Adipocyte (in vitro differentiated cells): ENCODE measurements at places on chromosomes 4 and X.
A peak's percentile ranks its signal among the peaks of the same experiment; 100 is the strongest.

GRCh38 chr4:91997045-91997444 lies 306.7 kb upstream of the GRID2 start:
- no peak for DNase-seq

DNA sequence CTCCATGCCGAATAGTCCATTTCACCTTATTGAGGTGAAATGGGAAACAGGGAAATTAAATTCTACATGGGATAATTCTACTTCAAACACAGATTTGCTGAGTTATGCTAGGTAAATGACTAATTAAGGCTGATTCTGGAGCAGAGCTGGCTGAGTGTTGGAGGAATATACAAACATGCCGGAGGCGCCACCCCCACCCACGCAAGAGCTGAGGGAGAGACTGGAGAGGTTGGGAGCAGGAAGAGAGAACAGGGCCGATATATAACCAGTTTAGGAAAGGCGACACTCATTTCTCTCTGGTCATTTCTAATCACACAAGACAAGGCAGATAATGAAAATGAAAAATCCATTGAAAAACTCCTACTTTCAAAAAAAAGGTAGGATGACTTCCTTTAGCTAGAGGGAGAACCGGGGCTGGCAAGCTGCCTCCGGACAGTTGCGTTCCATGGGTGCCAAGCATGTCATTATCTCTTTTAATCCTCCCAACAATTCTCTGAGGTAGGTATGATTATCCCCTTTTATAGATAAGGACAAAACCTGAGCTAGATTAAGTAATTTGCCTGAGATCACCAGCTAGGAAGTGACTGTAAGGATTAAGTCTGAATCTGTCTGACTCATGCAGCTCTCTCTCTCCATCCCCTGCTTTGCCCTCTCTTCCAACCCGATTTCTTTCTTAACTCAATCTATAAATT lies 27.6 kb upstream of the CFAP299 start:
- DNase-seq, result peak; percentile 62

DNA sequence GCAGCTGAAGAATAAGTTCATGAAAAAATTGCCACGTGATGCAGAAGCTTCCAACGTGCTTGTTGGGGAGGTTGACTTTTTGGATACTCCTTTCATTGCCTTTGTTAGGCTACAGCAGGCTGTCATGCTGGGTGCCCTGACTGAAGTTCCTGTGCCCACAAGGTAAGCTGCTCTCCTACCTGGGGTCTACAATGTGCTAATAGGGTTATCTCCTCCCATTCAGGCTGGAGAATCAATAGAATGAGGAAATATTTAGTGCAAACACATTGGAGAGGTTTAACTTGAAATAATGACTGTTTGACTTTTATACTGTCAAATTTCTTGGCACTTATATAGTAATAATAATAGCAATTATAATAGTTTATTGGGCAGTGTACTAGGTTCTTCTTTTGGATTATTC lies 101.8 kb downstream of the SLC4A4 start:
- DNase-seq, result no peak

DNA sequence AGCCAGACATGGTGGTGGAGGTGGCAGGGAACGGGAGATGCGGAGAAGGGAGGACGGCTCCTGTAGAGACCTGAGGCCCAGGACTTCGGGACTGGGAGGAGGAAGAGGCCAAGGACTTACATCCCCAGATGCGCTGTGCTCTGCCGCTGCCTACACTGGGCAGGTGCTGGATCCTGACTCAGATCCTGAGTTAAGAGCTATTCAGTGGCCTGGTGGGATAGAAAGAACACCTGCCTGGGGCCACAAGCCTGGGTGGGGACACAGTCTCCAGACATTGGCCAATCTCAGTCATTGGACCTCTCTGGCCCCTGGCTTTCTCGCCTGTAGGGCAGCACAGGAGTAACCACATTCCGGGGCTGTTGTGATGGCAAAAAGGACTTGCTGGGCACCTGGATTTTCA lies 10.9 kb upstream of the MSX1 start:
- DNase-seq, result no peak

GRCh38 chr4:68272860-68273259 lies 27.4 kb upstream of the TMPRSS11B start:
- DNase-seq, result no peak

DNA sequence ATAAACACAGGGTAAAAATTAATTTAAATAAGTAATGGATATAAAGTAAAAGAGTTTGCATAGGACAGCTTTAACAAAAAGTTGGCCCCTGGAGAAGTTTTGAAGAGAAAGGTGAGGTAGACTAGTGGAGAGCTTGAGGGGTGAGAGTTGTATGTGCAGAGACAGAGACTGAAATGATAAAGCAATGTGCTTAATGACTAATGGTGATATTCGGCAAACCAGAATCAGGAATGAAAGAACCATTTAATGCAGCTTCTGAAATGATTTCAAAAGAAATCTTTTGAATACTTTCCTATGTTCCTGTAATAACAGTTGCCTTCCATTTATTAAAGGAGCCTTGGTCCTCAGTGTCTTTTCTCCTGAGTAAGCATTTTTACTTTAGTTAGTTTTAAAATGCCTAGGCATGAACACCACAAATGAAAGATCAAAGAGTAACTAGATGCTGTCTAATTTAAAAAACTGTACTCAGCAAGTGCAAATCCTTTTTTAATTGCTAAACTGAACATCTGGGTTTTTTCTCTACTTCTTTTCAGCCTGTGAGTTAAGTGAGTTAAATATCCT lies 28.5 kb downstream of the CAMK2D start:
- DNase-seq, result no peak

GRCh38 chr4:1982124-1983052 lies 26.4 kb downstream of the NELFA start:
- DNase-seq, result peak; percentile 5

GRCh38 chrX:21758488-21758887 lies 572 bp upstream of the SMPX start:
- DNase-seq, result no peak

DNA sequence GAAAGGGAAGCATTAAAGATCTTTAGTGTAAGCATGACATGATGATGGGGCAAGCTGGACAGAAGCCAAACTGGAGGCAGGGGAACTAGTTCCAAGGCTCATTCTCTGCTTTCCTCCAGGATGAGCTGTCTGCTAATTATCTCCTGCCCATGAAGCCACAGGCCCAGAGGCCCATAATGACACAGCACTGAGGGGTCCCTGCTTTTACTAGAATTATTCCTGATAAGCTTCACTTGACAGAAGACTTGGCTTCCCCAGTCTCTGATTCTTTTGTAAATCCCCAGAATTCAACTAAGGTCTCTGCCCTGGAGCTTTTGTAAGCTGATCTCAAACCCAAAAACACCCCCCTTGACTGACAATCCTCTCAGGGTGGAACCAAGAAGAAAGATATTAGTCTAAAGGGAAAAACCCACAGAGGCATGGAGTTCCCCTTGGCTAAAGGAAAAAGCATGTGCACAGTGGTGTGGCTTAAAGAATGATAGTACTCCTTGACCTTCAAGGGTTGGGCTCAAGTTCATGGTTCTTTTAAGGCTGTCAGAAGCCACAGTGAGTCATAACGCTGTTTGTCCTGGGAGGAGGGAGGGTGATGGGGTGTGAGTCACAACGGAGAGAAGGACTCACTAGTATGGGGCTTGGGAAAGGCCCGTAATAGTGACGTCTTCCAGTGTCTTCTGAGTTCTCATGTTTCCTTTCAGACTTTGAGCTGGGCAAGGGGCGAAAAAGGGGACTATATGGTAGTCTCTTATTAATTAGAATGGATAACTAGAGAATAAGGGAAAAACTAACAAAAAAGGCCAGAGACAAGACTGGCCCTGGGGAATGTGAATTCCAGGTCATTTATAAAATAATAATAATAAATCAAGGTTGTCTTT lies 146.0 kb upstream of the CPEB2 start:
- peak; percentile 96 for DNase-seq

- no peak for DNase-seq
Measured at GRCh38 chrX:110944311-110944750, 148.7 kb upstream of the CHRDL1 start.

DNA sequence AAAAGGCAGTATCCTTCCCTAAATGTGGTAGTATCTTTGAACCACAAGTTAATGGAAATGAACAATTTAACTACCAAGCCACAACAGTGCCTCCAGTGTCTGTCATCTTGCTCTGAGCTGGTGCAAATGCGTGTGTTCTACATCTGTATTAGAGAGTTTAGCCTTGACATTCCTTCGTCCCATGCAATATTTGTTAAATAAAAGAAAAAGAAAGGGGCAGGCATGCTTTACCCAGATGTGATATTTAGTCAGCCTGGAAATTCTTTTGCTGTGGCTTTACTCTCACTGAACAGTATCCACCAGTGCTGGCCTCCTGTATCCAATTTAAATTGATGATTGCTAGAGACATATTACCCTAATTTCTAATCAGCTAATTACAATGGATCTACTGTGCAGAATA lies 310.5 kb downstream of the CFAP299 start:
- DNase-seq, result peak; percentile 18

DNA sequence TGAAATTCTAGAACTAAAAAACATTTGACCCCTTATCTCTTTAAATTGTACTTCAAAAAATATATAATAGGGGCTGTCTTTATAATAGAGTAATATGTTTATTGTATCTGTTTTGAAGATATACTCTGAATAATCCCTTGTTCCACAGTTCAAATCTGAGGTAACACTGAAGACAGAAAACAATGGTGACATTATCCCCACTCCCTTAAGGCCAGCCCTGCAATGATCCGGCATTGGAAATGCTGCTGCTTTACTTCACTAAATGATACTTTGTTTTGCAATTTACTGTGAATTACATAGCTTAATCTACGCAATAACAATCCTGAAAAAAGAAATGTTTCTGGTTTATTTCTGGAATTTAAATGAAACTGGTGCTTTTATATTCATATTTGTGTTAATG lies 34.4 kb upstream of the ZFP42 start:
- DNase-seq, result no peak

DNA sequence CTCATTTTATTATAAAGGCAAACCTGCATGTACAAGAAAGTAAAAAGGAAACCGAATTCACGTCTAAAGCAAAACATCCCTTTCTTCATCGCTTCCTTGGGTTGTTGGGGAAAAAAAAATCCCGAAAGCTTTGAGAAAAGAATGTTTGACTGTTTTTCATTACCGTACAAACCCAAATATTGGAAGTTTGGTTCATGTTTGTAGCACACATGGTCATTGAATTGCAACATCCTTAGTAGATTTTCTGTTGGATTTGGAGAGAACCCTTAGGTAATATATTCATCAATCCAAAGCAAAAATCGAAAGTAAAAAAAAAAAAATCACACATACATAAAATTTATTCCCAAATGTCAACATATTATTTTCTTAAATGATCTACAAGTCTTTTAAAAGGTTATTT lies 420.3 kb downstream of the MAPK10 start:
- DNase-seq, result peak; percentile 39

DNA sequence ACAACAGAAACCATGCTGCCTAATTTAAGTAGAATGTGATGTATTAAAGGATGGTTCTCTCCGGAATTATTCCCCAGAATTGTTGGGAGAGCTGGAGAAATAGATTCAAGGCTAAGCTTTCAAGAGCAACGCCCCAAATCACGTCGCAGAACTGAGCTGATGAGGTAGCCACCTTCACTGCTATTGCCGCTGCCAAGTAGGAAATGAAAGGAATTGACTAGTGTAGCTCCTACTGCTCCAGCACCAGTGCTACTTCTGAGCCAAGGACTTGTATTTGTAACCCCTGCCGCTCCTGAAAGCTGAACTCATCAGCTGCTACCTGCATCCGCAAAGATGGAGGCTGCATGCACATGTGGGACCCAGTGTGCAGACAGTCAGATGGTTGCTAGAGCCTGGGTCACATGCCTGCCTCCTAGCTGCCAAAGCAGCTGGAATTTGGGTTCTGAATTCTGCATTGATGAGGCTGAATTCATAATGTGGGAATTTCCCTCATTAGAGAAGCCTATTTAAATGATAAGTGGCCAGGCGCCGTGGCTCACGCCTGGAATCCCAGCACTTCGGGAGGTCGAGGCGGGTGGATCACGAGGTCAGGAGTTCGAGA lies 173.9 kb downstream of the PDGFRA start:
- DNase-seq, result no peak

DNA sequence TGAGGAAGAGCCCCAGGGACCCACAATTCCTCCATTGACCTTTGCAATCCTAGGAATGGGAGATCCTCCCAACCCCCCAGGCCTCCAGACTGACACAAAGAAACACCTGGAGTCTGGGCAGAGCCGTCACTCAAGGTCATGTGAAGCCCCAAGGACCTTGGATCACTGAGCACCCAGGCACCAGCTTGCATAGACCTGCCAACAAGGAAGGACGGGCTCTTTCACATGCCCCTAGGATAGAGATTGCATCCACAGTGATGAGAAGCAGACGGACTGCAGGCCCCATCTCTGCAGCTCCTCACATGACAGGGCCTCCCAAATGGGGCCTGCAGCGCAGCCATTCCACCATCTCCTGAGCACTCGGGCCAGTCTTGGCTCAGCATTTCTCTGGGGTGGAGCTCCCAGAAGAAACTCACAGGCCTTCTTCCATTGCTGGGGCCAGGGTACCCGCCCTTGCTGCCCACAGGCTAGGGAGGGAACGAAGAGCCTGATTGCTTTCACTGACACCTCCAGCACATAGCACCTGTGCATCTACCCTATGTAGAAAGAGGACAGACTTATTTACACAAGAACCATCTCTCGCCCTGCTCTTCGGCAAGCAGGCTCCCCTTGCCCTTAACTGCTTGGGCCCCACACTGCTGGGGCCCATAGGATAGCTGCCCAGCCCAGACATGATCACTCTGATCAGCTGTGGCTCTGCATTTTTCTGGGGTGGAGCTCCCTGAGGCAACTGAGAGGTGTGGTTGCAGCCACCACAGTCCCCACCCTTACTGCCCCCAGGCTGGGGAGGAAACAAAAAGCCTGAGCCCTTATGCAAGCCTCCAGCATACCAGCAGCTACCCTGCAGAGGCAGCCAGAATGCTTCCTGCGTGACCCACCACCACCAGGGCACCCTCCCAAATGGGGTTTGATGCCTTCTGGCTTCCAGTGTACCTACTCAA lies 185.7 kb upstream of the ZCCHC13 start:
- peak; percentile 5 for DNase-seq

GRCh38 chr4:87688316-87688715 lies 38.2 kb downstream of the DMP1 start:
- no peak for DNase-seq

GRCh38 chrX:40872351-40872750 lies 137.0 kb upstream of the MED14 start:
- DNase-seq, result no peak

GRCh38 chr4:2849267-2850152 lies 5.9 kb downstream of the ADD1 start:
- peak; percentile 78 for DNase-seq

GRCh38 chr4:61070269-61070668 lies 129.9 kb upstream of the ADGRL3 start:
- no peak for DNase-seq

- no peak for DNase-seq
Measured at GRCh38 chr4:161816958-161817357, 346.8 kb downstream of the FSTL5 start.

- peak; percentile 71 for DNase-seq
Measured at GRCh38 chr4:168815379-168816345, 194.4 kb downstream of the CBR4 start.

GRCh38 chr4:186061921-186062320 lies 7.0 kb upstream of the TLR3 start:
- no peak for DNase-seq

GRCh38 chr4:1215141-1216075 lies 33.5 kb downstream of the CTBP1 start:
- no peak for DNase-seq
